ENCODE measurements at places on chromosomes 3 and 15.
A peak's percentile ranks its signal among the peaks of the same experiment; 100 is the strongest.

GRCh38 chr3:6679510-6679909 lies 181.4 kb upstream of the GRM7 start:
- no peak for DNase-seq

GRCh38 chr3:105402287-105402801 lies 35.6 kb downstream of the ALCAM start:
- no peak for DNase-seq

- DNase-seq, result no peak
Measured at GRCh38 chr3:140007081-140007480, 72.1 kb downstream of the CLSTN2 start.

DNA sequence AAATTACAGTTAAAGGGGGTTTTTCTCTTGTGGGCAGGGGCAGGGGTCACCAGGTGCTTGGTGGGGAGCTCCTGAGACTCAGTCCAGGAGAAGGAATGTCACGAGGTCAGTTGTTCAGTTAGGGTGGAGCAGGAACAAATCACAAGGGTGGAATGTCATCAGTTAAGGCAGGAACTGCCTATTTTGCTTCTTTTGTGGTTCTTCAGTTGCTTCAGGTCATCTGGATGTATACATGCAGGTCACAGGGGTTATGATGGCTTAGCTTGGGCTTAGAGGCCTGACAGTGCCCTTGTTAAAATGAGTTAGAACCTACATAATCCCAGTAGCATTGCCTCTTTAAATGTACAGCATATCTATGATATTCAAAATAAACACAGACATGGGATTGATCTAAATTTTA lies 120.2 kb upstream of the CHD2 start:
- no peak for DNase-seq

DNA sequence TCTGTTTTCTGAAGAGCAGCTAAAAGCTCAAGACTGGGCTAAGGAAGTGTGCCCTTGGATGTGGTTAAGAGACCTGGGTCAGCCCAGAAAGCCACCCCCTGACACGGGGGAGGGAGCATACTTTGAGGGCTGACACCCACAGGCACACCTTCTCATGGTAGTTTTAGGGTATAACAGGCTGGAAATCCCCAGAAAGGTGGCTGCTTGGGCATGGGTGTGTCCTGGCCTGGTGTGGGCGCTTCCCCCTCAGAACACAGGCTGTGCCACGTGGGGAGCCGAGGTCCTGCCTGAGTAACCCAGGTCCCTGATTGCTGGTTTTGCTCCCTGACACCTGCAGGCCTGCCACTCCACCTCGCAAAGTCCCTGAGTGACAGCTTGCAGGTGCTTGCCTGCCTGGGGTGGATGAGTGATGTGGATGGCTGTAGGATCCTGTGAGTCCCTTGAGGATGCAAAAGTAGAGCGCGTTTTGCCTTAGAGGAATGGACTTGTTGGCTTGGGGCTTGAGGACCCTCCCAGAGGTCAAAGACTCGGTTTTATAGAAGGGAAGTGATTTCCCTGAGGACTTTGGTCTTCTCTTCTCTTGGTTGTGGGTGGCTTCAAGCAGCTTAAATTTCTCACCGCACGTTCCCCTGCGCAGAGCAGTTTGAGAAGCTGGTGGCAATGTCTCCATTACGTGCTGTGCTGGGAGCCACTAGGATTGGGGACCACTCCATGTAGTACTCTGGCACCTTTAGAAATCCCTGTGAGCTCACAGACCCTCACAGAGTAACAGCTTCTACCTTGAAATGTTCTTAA lies 94.4 kb downstream of the DNASE1L3 start:
- DNase-seq, result no peak

- peak; percentile 42 for DNase-seq
Measured at GRCh38 chr3:125403789-125404188, 28.7 kb upstream of the ZNF148 start.

DNA sequence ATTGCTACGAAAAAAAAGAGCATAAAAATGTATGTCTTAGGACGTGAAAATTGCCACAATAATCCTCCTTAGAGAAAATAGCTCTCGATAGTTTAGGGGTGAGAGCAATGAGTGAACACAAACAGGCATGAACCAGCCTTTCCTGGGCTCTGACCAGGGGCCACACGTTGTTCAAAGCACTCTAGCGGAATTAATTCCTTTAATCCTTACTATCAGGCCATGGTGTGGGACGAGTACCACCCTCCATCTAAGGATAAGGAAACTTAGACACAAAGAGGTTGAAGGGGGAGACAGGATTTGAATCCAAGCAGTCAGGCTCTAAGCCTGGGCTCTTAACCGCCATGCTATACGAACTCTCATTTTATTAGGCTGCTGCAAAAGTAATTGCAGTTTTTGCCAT lies 81.9 kb upstream of the CACNA2D3 start:
- DNase-seq, result no peak

Data from hepatic stellate cell (primary cell).